ENCODE measurements at places on chromosomes 12 and 14.
A peak's percentile ranks its signal among the peaks of the same experiment; 100 is the strongest.

DNA sequence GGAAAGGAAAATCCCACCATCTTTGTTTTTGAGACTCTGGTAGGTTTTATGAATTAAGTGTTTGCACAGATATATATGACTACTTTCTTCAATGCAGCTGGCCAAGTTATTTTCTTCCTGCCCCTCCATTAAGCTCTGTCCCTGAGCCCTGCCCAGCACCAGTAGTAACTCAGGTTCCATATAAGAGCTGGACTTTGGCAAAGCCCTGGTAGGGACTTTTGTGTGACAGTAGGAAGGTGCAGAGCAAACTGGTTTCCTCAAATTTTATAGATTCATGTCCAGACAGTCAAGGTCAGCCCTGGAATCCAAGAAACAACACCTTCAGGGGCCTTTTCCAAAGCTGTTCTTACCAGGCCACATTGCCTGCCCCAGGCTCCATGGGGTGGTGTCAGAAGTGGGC, 47.3 kb downstream of the SSPN start:
- DNase-seq, result no peak

DNA sequence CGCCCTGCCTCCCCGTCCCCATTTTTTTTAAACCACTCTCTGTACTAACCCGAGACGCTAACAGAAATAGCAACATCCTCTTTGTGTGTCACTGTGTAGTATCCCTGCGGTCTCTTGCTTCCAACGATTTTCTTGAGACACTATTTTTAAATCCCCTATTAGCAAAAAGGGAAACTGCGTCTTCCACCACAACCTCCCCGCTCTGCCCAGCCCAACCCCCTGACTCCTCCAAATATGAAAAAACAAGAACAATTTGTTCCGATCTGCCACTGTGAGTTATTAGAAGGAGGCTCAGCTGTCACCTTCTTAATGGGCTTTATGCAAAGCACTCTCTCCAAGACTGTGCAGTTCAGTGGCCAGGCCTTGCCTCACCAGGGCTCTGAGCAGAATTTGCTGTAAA, 76.3 kb downstream of the MAP1LC3B2 start:
- DNase-seq, result no peak

GRCh38 chr12:43148691-43149090, 403.3 kb downstream of the ADAMTS20 start:
- no peak for DNase-seq

DNA sequence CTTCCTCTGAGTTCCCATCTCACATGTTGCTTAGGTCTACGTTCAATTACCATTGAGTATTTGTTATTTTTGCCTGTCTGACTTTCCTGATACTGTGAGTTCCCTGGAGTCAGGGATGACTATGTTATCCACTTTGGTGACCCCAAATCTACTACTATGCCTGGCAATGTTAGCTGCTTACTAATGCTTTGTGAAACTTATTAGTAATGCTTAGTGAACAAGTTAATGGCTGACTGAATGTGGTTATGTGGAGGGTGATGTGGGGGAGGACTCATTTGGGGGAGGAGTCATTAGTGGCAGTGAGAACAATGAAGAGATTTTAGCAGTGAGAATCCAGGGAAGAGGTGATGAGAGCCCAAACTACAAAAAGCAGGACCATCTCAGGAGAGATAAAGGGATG, 121.6 kb downstream of the KTN1 start:
- peak; percentile 82 for DNase-seq

- DNase-seq, result no peak
Measured at GRCh38 chr12:50069539-50069938, 12.1 kb downstream of the ASIC1 start.

GRCh38 chr14:89303456-89304435, 113.3 kb downstream of the FOXN3 start:
- DNase-seq, result peak; percentile 89

All from fibroblast of lung (primary cell).